ENCODE measurements at places on chromosomes 2 and 18.
A peak's percentile ranks its signal among the peaks of the same experiment; 100 is the strongest.

DNA sequence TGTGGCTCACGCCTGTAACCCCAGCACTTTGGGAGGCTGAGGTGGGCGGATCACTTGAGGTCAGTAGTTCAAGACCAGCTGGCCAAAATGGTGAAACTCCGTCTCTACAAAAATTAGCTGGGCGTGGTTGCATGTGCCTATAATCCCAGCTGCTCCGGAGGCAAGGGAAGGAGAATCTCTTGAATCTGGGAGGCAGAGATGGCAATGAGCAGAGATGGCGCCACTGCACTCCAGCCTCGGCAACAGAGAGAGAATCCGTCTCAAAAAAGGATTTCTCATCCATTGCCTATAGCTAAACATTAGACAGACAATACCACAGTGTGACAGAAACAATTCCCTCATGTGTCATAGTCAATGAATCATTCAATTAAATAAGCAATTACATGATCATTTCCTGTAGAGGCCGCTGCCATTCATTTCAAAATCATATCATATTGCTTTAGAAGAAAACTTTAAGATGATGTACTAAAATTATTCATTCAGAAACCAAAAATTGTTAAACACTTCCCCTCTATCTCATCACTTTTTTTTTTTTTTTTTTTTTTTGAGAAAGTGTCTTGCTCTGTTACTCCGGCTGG, 69.5 kb upstream of the TGIF1 start:
- no peak for DNase-seq

- DNase-seq: no peak
Measured at GRCh38 chr2:233919938-233920337, 2.8 kb downstream of the TRPM8 start.

GRCh38 chr2:74751981-74752851, 81.7 kb upstream of the HK2 start:
- DNase-seq: no peak

GRCh38 chr18:64258111-64258650, 109.3 kb upstream of the LINC00305 start:
- DNase-seq: no peak

DNA sequence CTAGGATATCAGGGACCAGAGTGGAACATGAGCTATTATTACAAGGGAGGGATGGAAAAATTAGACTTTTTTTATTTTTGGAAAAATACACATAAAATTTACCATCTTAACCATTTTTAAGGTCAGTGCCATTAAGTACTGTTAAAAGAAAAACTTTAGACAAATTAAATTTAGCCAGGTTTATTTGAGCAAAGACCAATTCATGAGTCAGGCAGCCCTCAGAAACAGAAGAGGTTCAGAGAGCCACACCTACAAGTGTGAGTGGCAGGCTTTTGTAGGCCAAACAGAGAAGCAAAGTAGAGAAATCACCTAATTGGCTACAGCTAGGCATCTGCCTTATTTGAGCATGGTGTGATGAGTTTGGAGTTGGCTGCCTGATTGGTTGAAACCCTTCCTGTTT, 301.3 kb upstream of the RAB12 start:
- DNase-seq: no peak

- no peak for DNase-seq
Measured at GRCh38 chr2:236505041-236505440, 64.6 kb upstream of the ACKR3 start.

GRCh38 chr18:79129120-79129519, 59.9 kb downstream of the ATP9B start:
- no peak for DNase-seq

- DNase-seq: no peak
Measured at GRCh38 chr2:58698620-58699019, 457.5 kb upstream of the FANCL start.

- no peak for DNase-seq
Measured at GRCh38 chr18:3875376-3875775, 425.4 kb downstream of the TGIF1 start.

GRCh38 chr18:59266886-59267502, 6.3 kb downstream of the RAX start:
- DNase-seq: no peak

GRCh38 chr2:32622570-32623310, 5.1 kb upstream of the TTC27 start:
- DNase-seq: no peak

DNA sequence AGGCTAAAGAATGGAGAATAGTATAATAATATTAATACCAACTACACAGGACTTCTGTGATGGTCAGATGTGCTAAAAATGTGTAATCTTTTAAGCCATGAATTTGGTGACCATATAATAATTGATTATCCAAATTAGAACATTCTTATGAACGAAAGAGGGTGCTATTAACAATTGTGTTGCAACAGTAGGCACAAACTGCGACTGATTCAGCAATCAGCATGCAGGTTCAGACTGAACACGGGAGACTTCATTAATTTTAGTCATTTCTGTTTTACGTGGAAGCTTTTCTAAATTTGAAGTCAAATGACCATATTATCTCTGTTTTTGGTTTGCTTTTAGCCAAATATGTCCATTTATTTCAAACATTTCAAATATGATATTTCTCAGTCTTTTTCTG, 54.6 kb upstream of the CHST9 start:
- no peak for DNase-seq

DNA sequence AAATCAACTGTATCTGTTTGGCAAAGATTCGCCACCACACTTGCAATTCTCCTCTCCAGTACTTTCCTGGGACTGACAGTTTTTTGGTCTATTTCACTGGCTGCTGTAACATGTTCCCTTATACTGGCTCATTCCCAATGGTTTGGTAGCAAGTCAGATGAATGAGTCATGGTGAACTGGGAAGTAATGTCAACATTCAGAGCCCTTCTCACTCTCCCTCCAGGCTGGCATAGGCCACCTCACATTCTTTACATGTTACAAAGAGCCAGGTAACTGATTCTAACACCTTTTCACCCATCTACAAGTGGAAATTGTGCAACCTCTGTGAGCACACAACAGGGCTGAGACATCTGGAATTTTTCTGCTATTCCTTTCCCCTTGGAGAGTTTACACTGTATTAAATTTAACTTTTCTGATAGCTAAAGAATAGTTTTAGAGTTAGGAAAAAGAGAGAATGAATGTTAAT, 111.3 kb upstream of the TLK1 start:
- peak; percentile 84 for DNase-seq

DNA sequence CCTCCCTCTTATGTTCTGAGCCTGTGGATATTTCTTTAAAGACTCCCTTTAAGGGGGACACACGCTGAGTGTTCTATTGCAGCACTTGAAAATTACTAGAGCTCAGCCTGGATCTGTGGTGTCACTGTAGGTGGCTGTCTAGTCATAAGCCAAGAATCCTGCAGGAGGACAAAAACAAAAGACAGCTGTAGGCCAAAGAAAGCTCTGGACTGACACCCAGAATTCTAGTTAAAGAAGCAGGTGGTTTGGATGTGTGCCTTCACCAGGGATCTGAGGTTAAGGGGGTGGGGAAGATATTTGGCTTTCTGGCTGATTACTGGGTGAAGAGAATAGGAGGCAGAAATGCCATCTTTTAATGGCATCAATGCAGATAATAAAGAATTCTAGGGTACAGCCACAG, 842.5 kb upstream of the NXPH2 start:
- no peak for DNase-seq

- peak; percentile 23 for DNase-seq
Measured at GRCh38 chr18:9101730-9102507, 580 bp upstream of the NDUFV2 start.

- DNase-seq: no peak
Measured at GRCh38 chr2:128788636-128789220, 470.1 kb upstream of the HS6ST1 start.
